Hair follicle dermal papilla cell (primary cell): ENCODE measurements at places on chromosomes 6 and 20. TPM values are rescaled to one million over a fixed set of nuclear protein-coding genes. Genes with fewer than 3 reads are reported as not detected.

Gene C20orf96
- 2.1 and 2.9 TPM in 2 replicates for total RNA-seq

Gene OPRL1
- 2.4 and 3.2 TPM in 2 replicates for total RNA-seq

Gene PNLDC1
- 0.81 and 1.2 TPM in 2 replicates for total RNA-seq

Gene LY6G6F
- total RNA-seq, result not detected in 2 replicates

Gene LST1
- not detected in 2 replicates for total RNA-seq

Gene AK9
- total RNA-seq, result 3.3 and 3.9 TPM in 2 replicates

Gene FOXS1
- 0.16 TPM in 1 of 2 replicates, not detected in the other for total RNA-seq

Gene C20orf141
- not detected in 2 replicates for total RNA-seq

Gene CDC5L
- 16.9 and 17.2 TPM in 2 replicates for total RNA-seq

Gene PPARD
- 11.2 and 14.0 TPM in 2 replicates for total RNA-seq

Gene HSPA1A
- total RNA-seq, result 148 and 178 TPM in 2 replicates

Gene ADGRF5
- total RNA-seq, result under 0.01 TPM in 2 replicates

Gene HTR1B
- 0.81 and 1.9 TPM in 2 replicates for total RNA-seq

Gene EYS
- under 0.01 TPM in 2 replicates for total RNA-seq

Gene C6orf58
- not detected in 2 replicates for total RNA-seq

Gene FKBP1A
- total RNA-seq, result 125 and 157 TPM in 2 replicates

Gene RSPO3
- total RNA-seq, result 13.6 and 14.9 TPM in 2 replicates

Gene IRF4
- total RNA-seq, result 0.16 TPM in 1 of 2 replicates, not detected in the other

Gene CFB
- total RNA-seq, result 13.5 and 31.3 TPM in 2 replicates

Gene HRH3
- not detected in 2 replicates for total RNA-seq

Gene RNF39
- total RNA-seq, result 0.16 TPM in 1 of 2 replicates, not detected in the other

Gene RIMS1
- 5.4 and 23.4 TPM in 2 replicates for total RNA-seq

Gene PXDC1
- total RNA-seq, result 149 and 150 TPM in 2 replicates

Gene SLC17A1
- total RNA-seq, result not detected in 2 replicates

Gene SLPI
- total RNA-seq, result not detected in 2 replicates

Gene ZKSCAN8
- 24.4 and 31.2 TPM in 2 replicates for total RNA-seq

Gene AIF1
- not detected in 2 replicates for total RNA-seq

Gene HAO1
- not detected in 2 replicates for total RNA-seq

Gene CD93
- 0.32 and 0.49 TPM in 2 replicates for total RNA-seq

Gene JAG1
- 30.1 and 39.9 TPM in 2 replicates for total RNA-seq

Gene C2
- 2.1 and 3.3 TPM in 2 replicates for total RNA-seq

Gene SLC44A4
- total RNA-seq, result not detected in 2 replicates

Gene PREP
- total RNA-seq, result 19.6 and 21.6 TPM in 2 replicates

Gene COL9A3
- 0.24 TPM in 1 of 2 replicates, not detected in the other for total RNA-seq

Gene RBBP9
- total RNA-seq, result 18.1 and 20.0 TPM in 2 replicates
